Stimulated activated CD8-positive, alpha-beta memory T cell treated with anti-CD3 and anti-CD28 coated beads, Interleukin-15, amount 100 ng/mL, for 1 hour (primary cell): ENCODE measurements at places on chromosomes 2 and 18.
A peak's percentile ranks its signal among the peaks of the same experiment; 100 is the strongest.

GRCh38 chr2:197838036-197838435, 33.6 kb downstream of the PLCL1 start:
- no peak for DNase-seq

DNA sequence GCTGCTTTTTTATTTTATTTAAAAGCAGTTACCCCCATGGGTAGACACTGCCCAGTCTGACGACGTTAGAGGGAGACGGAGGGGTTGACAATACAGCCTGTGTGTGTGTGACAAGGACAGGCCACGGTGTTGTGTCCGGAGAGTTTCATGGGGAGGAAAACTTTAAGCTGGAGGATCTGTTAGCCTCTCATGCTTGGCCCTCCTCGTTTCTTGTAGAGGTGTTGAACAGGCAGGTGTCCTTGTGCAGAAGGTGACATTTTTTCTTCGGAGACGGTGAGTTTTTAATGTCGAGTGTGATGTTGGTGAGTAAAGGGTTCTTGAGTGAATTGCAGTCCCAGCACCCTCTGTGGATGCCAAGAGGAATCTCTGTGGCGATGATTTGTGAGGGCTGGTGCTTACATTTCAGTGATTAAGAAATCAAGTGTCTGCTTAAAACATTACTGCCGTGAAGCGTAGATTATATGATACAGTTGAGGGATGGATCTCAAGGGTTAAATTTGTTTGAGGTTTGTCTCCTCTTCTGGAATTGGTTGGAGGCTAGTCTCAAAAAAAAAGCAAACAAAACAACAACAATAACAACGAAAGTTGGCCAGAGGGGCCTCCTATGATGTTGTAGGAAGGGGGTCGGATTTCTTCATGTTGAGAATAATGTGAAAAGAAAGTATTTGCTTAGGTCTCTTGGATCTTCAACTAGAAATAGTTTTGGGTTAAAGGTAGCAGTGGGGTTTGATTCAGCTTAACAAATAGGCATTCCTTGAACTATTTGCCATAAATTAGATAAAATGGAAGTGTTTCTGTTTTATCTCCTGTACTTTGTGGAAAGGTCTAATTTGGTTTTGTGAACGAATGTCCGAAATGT, 1.6 kb downstream of the NCOA1 start:
- no peak for DNase-seq

DNA sequence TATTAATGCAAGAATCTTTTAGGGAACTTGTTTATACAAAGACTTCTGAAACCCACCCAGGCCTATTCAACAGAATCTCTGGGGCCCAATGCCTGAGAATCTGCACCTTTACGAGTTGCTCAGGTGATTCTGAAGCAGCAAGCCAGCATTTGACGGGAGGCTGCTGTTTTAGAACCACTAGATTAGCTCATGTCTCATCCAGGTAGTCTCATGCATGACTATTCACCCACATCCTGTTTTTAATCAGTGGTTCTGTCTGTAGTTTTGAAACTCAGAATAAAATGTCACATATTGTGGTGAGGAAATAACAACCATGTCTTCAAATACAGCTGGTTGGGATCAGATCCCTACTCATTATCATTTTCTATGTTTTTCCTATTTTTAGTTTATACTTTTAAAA, 39.5 kb downstream of the CYTIP start:
- peak; percentile 24 for DNase-seq

DNA sequence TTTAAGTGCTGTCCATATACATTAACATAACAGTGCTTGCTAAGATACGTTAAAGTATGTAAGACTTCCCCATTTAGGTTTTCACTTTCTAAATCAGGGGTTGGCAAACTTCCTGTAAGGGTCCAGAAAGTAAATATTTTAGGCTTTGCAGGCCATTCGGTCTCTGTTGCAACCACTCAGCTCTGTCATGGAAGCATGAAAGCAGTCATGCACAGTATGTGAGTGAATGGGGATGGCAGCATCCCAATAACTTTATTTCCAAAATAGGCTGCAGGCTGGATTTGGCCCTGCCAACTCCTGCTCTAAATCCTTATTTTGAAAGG, 128.7 kb downstream of the PLA2R1 start:
- DNase-seq: no peak

DNA sequence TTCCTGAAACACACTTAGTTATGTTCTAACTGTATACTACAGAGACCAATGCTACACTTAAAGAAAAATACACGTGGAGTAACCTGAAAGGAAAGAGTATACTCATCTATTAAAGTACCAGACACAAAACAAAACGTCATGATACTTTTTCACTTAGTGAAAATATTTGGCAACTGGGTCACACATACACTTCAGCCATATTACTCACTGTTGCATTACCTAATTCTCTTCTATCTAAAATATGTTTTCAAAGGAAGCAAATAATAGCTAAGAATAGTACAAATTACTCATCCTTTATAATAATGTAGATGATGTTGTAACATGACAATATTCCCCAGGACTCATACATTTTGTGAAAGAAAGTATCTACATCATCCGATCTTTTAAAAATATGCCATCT, 76.5 kb upstream of the EPB41L3 start:
- DNase-seq: no peak

DNA sequence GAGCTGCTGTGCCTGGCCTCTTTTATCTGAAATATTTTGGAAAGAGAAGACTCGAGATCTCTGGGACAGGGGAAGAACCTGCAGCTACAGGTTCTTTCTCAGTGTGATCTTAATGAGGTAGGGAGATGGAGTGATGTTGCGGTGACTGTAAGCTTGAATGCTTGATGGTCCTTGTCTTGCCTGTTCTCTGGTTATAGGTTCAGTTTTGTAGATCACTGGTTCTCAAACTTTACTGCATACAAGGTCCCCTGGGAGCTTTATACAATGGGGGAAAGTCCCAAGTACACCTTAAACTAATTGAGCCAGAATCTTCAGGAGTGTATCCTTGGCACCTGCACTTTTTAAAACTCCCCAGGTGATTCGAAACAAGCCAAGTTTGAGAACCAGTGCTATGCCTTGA, 136.7 kb upstream of the CXCR4 start:
- no peak for DNase-seq

- no peak for DNase-seq
Observed at GRCh38 chr2:111135910-111136297, 15.2 kb downstream of the BCL2L11 start.

DNA sequence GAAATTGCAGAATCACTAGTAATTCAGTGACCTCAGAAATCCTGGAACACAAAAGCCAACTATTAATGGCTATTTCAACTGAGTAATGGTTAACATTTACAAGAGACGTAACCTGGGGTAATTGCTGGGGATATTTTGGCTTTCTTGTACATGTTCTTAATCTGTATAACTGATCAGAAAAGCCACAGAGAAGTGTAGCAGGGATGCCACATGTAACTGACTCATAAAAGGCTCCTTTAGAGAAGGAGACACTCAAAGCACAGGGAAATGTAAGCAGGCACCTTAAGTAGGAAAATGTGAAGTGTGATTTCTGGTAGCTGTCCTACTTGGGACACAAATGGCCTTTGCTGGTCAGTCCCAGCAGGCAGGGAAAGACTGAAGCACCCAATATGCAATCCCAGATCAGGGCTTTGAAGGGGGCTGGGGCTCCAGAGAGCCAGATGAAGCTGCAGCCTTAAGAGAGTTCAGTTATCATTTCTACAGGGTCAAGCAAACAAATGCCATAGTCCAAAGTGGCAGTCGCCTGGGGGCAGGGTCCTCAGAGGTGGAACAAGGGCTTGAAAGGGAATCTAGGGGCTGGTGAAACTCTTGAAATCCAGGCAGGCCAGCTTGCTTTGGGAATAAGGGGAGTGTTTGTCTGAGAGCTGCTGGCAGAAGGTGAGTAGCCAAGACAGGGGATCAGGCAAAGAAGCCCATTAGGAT, 7.2 kb upstream of the SPOPL start:
- DNase-seq: no peak

- no peak for DNase-seq
Observed at GRCh38 chr18:45835057-45835636, 9.7 kb downstream of the SIGLEC15 start.

- DNase-seq: no peak
Observed at GRCh38 chr2:30756051-30756719, 51.1 kb downstream of the CAPN13 start.

- DNase-seq: no peak
Observed at GRCh38 chr2:45275242-45275805, 266.1 kb upstream of the SIX2 start.
